ENCODE measurements at places on chromosomes 13 and 19.

- no peak for DNase-seq
Observed at GRCh38 chr13:26509491-26509890, 48.0 kb upstream of the WASF3 start.

- DNase-seq: no peak
Observed at GRCh38 chr19:10828981-10829821, 6.8 kb downstream of the TMED1 start.

DNA sequence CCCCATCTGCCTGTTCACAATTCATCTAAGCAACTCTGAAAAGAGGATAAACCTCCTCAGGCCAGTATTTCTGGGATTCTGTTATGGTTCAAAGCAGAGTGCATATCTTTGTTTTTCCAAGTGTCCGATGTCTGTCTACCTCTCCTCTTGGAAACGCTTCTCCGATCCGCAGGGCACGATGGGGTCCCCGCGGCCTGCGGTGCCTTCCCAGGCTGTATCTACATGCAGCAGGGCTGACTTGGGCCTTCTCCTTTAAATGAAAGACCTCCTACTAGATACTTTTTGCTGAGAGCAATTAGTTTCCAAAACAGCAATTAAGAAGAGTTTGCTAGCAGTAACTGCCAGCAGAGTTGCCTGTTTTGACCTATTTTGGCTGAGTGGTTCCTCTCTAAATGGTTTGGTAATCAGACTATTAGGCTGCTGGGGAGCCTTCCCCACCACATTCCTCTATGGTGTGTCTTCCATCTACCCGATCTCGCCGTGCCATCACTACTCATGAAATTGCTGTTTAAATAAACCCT, 23.5 kb downstream of the COL4A2 start:
- DNase-seq: no peak

DNA sequence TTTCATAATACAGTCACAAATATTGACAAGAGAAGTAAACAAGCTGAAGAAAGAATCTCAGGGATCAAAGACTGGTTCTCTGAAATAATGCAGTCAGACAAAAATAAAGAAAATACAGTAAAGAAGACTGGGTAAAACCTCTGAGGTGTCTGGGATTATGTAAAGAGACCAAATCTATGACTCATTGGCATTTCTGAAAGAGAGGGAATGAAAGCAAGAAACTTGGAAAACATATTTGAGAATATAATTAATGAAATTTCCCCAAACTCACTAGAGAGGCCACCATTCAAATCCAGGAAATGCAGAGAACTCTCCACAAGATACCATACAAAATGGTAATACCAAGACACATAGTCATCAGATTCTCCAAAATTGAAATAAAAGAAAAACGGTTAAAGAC, 53.0 kb upstream of the GPC6 start:
- DNase-seq: no peak

DNA sequence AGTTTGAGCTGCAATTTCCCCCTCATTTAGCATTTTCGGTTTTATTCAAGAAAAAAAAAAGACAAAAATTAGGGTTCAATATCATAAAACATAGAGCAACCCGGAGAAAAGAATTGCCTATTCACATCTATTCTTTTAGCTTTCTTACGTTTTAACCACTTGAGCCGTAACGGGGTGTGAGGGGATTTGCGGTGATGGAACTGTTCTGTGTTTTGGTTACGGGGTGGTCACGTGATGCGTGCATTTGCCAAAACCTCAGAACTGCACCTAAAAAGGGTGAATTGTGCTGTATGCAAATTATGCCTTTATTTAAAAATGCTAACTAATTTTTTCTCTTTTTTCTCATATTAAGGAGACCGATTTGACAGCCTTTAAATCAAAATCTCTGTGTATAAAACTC, 22.1 kb downstream of the CLEC11A start:
- DNase-seq: no peak

DNA sequence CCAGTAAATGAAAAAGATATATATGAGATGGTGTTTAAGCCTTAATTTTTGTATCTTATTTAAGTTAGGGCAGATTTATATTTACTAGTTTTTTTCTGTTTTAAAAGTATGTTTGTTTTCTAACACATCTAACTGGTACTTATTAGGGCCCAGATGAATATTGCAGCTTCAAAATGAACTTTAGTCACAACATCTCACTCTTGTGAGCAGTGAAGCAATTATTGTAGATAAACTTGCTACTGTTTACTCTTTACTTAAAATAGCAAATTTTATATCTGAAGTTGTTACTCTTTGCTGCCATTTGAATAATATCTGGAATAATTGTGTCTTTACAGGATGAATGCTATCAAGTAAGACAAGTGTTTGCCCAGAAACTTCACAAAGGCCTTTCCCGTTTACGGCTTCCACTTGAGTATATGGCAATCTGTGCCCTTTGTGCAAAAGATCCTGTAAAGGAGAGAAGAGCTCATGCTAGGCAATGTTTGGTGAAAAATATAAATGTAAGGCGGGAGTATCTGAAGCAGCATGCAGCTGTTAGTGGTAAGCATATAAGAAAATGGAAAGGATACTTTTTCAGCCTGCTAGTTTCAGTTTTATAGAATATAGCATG, 166.8 kb downstream of the PDS5B start:
- DNase-seq: no peak

DNA sequence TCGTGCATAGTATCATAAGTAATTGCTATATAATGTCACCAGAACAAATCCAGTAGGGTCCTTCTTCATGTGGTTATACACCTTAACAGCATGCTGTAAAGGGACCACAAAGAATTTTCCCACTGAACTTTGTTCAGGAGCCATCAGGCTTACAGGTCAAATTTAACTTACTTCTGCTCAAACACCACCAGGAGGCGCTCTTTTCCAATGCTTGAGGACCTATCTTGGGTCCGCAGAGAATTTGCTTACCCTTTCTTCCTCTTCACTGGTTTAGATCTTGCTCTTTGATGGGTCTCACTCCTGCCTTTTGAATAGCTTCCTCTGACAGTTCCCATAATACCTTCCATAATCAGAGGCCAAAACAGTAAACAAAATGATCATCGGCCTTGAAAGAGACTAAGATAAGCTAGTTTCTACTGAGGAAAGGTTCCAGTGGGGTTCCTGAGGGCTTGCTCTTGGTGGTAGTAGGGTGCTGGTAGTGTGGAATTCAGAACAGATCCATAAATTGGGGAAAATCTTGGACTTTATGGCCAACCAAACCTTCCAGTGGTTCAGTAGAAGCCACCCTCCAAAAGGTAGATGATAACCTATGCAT, 37.4 kb downstream of the SCGB2B2 start:
- DNase-seq: peak; percentile 61

DNA sequence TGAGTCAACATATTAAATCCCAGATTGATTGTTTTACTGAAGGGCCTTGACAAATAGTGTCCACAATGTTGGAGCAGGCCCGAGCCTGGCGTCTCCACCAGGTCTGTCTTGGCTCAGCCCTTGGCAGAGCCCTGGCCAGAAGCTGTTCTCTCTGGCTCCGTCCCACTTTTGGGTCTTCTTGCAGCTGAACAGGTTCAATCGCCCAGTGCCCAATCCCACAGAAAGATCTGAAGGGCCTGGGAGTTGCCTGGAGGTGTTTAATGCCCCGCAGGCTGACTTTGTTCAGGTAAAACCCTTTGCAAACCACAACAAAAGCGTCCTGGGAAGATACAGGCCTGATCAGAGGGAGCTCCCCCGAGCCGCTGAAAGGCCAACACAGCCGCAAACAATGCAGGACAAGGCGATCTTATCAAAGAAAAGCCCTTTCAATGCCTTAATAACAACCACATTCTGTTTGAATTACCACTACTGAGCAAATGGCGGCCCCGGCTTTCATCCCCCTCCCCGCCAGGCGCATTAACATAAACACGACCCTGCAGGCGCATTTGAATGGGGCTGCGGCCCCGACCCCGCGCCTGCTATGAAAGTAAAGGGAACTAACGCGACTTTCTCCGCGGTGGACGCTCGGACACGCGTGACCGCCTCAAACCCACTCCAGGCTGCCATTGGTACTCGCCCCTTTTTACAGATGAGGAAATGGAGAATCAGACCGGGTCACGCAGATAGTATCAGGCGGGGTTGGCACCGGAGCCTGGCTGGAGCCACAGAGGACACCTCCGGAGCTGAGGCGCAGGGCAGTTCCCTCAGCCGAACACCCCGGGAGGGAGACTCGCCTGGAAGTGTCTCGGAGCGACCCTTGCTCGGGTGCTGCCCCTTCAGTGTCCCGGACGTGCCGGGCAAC, 3.1 kb downstream of the CDX2 start:
- no peak for DNase-seq

DNA sequence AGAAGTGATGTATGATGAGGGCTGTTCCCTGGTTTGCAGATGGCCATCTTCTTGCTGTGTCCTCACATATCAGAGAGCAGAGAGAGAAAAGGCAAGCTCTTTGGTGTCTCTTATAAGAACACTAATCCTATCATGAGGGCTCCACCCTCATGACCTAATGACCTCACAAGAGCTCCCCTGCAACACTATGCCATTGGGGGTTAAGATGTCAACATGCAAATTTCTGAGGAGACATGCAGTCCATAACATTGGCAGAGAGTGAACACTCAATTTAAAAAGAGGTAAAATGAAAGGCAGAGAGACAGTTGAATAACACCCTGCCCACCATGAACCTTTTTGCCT, 10.9 kb downstream of the FAM187B start:
- no peak for DNase-seq

GRCh38 chr13:22625691-22626090, 555.1 kb upstream of the SGCG start:
- no peak for DNase-seq

DNA sequence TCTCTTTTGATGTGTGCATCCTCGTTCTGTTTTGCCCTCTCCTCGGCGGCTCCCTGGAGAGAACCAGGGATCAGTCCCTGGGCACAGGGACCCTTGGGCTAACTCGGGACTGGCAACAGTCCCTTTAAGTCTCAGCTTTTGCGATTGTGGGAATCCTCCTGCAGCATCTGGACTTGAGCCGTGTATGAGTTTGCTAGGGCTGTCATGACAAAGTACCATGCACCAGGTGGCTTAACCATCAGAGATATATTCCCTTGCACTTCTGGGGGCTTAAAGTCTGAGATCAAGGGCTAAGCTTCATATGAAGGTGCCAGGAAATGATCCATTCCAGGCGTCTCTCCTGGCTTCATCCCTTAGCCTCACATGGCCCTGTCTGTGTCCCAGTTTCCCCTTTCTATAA, 34.5 kb downstream of the ARHGEF18 start:
- DNase-seq: no peak

- no peak for DNase-seq
Observed at GRCh38 chr13:24149246-24150032, 11.1 kb upstream of the SPATA13 start.

- DNase-seq: no peak
Observed at GRCh38 chr19:50152578-50152977, 10.5 kb downstream of the IZUMO2 start.

GRCh38 chr13:30159446-30159839, 147.9 kb downstream of the KATNAL1 start:
- no peak for DNase-seq

GRCh38 chr13:110413016-110413675, 106.1 kb downstream of the COL4A2 start:
- DNase-seq: no peak

DNA sequence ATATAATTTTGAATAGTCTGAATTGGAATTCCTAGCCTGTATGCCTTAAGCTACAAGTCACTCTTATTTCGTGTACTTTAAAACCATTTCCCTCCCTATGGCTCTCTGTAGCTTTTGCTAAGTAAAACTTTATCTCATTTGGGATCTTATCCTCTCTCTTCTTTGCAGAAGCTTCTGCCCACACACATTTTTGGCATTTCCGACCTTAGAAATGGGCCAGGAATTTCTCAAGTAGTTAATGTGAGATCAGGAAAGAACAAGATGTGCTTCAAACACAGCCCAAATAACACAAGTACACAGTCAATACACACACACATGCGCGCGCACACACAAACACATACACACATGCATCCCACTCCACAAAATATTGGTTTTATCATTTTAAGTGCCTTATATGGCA, 931.0 kb upstream of the MIR17HG start:
- no peak for DNase-seq

DNA sequence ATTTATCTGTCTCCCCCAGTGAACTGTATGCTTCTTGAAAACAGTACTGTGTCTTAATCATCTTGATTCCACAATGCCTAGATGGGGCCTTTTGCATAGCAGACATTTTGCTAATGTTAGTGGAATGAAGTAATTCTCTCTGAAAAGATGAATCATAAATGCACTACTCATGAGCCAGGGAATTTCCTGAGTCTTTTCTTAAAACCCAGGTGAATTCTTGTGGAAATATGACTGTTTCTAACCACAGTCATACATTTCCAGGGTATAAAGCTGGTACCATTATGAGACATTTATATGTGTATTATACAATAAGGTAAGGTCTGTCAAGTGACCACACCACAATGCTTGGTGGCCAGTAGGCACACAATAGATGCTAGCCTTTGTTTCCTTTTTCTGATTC, 5.5 kb upstream of the KCTD4 start:
- DNase-seq: no peak

GRCh38 chr13:25292301-25292700, 5.0 kb upstream of the MTMR6 start:
- DNase-seq: no peak

DNA sequence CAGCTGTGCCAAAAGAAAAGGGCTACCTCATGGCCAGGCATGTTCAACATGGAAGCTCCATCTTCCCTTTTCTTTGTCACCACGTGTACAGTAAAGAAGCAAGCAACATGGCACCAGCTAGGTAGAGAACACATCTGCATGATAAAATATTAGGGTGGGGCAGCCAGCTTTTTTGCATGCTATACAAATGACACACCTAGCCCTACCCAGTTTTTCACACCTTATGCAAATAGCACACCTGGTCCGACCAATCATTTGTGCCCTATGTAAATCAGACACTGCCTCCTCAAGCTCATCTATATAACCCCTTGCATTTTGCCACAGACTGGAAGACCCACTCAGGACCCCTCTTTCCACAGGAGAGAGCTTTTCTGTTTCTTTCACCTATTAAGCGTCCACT, 85.5 kb downstream of the STOML3 start:
- DNase-seq: no peak

GRCh38 chr13:110298505-110299282, 8.3 kb downstream of the COL4A1 start:
- DNase-seq: no peak

DNA sequence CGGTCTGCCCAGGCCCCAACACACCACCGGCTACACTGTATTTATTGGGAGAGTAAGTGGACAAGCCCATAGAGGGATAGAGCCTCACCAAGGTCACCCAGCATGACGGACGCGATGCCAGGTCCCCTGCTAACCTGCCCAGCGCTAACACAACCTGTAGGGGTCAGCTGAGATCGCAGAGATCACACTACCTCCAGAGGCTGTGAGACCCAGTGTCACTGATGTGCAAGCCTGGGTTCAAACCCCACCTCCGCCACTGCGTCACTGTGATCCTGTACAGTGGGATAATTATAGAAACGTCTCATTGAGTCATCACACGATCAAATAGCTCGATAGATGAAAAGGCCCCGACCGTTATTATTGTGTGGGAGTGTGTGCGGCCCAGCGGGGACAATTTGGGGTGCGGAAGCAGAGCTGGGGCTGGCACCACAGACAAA, 10.6 kb upstream of the TLE2 start:
- no peak for DNase-seq

- no peak for DNase-seq
Observed at GRCh38 chr19:16575282-16575681, 3.1 kb upstream of the SLC35E1 start.

GRCh38 chr13:51068501-51068900, 42.6 kb downstream of the C13orf42 start:
- DNase-seq: no peak

- no peak for DNase-seq
Observed at GRCh38 chr13:97175041-97175440, 47.1 kb upstream of the MBNL2 start.

Measured in memory B cell (primary cell).